ENCODE measurements at places on chromosomes 13 and 19.

GRCh38 chr13:77859450-77859849 lies 59.2 kb downstream of the EDNRB start:
- H3K27ac ChIP-seq, result no peak overlapping the region
- DNase-seq, result no peak
- H3K4me3 ChIP-seq, result no peak overlapping the region

- H3K4me3 ChIP-seq, result peak overlapping the region; percentile 84
- peak overlapping the region; percentile 83 for H3K27ac ChIP-seq
- peaks cover 4% of the 10 kb centered on the region for H3K36me3 ChIP-seq
These were observed 3.8 kb upstream of the RPL36 start for GRCh38 chr19:5686326-5686646.

- DNase-seq, result no peak
- H3K27me3 ChIP-seq, result no peaks in the 10 kb centered on the region
- H3K4me1 ChIP-seq, result no peaks in the 10 kb centered on the region
- H3K27ac ChIP-seq, result no peak overlapping the region
- H3K4me3 ChIP-seq, result no peak overlapping the region
These were observed 6.5 kb downstream of the LGALS7B start for GRCh38 chr19:38795549-38795948.

GRCh38 chr13:61277586-61278276 lies 137.9 kb downstream of the PCDH20 start:
- DNase-seq, result no peak
- no peak overlapping the region for H3K27ac ChIP-seq
- H3K4me3 ChIP-seq, result no peak overlapping the region
- H3K27me3 ChIP-seq, result no peaks in the 10 kb centered on the region

GRCh38 chr13:35791184-35791851 lies 314.8 kb upstream of the MAB21L1 start:
- H3K27me3 ChIP-seq, result peaks cover 2% of the 10 kb centered on the region
- DNase-seq, result no peak

DNA sequence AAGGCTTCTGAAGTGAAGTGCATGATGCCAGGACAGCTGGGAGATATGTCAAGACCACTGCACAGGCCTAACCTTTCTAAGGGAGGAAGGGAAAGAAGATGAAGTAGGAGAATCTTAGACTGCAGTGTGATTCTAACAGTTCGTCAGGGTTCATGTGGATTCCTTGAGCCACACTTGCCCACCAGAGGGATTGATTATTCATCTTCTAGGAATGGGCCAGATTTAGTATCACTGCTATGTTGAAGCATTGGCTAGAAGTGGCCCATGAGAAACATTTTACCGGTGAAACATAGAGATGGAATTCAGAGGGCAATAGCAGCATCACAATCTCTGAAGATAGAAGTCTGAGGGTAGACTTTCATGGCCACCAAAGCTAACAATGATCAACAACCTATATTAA lies 550.8 kb upstream of the SLITRK1 start:
- no peaks in the 10 kb centered on the region for H3K4me1 ChIP-seq
- H3K27me3 ChIP-seq, result no peaks in the 10 kb centered on the region
- no peak for DNase-seq
- no peak overlapping the region for H3K4me3 ChIP-seq
- H3K36me3 ChIP-seq, result no peaks in the 10 kb centered on the region
- H3K27ac ChIP-seq, result no peak overlapping the region

DNA sequence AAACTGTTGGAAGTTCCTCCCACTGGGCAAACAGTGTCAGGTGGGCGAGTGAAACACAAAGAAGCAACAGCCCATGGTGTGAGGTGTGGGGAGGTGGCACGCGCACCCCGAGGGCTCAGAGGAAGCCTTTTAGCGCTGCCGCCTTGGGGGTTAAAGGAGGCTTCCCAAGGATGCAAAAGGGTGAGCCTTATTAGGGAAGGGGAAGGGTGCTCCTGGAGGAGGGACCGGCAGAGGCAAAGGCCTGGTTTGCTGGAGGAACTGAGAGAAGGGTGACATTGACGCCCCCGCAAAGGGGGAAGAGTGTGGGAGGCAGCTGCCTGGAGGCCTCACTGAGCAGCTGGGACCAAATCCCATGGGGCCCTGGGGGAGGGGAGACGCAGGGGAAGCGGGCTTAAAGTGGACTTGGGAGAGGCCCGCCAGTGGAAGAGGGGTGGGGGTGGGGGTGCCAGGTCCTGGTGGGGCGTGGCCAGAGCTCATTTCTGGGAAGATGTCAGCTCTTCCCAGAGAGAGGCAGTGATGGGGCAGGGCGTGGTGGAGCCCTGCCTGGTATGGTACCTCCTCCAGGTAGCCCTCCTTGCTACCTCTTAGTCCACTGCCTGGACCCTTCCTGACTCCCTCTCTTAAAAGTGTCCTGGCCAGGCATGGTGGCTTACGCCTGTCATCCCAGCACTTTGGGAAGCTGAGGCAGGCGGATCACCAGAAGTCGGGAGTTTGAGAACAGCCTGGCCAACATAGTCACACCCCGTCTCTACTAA lies 12.0 kb upstream of the FCHO1 start:
- no peaks in the 10 kb centered on the region for H3K27me3 ChIP-seq
- H3K4me3 ChIP-seq, result peak overlapping the region; percentile 55
- H3K27ac ChIP-seq, result peak overlapping the region; percentile 73
- peaks cover 5% of the 10 kb centered on the region for H3K36me3 ChIP-seq
- peaks cover 22% of the 10 kb centered on the region for H3K4me1 ChIP-seq
- peak; percentile 49 for DNase-seq

GRCh38 chr13:81275666-81276258 lies 934.8 kb upstream of the SPRY2 start:
- no peaks in the 10 kb centered on the region for H3K27me3 ChIP-seq
- H3K4me1 ChIP-seq, result no peaks in the 10 kb centered on the region
- H3K27ac ChIP-seq, result no peak overlapping the region
- H3K4me3 ChIP-seq, result no peak overlapping the region

- H3K27ac ChIP-seq, result no peak overlapping the region
- H3K4me1 ChIP-seq, result peaks cover 11% of the 10 kb centered on the region
- DNase-seq, result no peak
- H3K27me3 ChIP-seq, result no peaks in the 10 kb centered on the region
These were observed 3.9 kb upstream of the B9D2 start for GRCh38 chr19:41367848-41368301.

DNA sequence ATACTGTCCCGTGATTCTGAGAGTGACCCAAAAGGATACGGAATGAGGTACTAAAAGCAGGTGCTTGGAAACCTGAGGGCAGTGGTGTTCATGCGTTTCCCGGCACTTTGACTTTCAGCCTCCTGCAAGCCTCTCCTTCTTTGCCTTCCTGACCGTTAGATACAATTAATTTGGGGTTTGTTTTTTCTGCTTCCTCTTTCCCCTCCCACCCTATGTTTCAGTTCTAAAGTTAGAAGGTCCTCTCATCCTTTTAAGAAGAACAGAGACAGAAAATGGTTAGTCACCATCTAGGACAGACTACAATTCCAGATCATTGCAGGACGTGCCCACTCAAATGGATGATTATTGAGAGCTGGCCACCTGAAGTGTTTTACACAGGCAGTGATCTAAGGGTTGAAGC lies 1.8 kb upstream of the LILRB4 start:
- no peaks in the 10 kb centered on the region for H3K36me3 ChIP-seq
- no peak overlapping the region for H3K4me3 ChIP-seq
- peaks cover 18% of the 10 kb centered on the region for H3K4me1 ChIP-seq
- H3K27ac ChIP-seq, result no peak overlapping the region
- no peak for DNase-seq

- peak; percentile 37 for DNase-seq
- no peaks in the 10 kb centered on the region for H3K27me3 ChIP-seq
- peaks cover 27% of the 10 kb centered on the region for H3K36me3 ChIP-seq
- H3K4me1 ChIP-seq, result peaks cover 11% of the 10 kb centered on the region
These were observed 33.4 kb downstream of the IPO5 start for GRCh38 chr13:97986835-97987234.

GRCh38 chr19:3450796-3451411 lies 29.4 kb downstream of the SMIM24 start:
- H3K4me3 ChIP-seq, result no peak overlapping the region
- no peak overlapping the region for H3K27ac ChIP-seq
- DNase-seq, result no peak
- H3K27me3 ChIP-seq, result no peaks in the 10 kb centered on the region
- peaks cover 2% of the 10 kb centered on the region for H3K4me1 ChIP-seq

DNA sequence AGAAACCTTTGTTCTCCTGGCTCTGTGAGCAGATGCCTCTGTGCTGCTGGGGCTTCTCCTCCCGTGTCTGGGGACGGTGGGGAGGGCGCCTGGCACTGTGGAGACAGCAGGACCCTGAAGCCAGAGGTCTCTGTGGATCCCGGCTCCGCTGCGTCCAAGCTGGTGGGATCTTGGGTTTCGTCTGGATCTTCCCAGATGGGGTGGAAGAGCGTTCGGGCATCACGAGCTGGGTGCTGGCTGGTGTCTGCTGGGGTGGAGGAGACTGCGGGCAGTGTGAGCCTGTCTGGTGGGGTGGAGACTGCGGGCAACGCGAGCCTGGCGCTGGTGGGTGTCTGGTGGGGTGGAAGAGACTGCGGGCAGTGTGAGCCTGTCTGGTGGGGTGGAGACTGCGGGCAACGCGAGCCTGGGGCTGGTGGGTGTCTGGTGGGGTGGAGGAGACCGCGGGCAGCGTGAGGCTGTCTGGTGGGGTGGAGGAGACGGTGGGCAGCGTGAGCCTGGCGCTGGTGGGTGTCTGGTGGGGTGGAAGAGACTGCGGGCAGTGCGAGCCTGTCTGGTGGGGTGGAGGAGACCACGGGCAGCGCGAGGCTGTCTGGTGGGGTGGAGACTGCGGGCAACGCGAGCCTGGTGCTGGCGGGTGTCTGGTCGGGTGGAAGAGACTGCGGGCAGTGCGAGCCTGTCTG lies 5.6 kb downstream of the TEX29 start:
- no peaks in the 10 kb centered on the region for H3K27me3 ChIP-seq
- H3K4me3 ChIP-seq, result no peak overlapping the region
- H3K36me3 ChIP-seq, result no peaks in the 10 kb centered on the region
- no peak for DNase-seq

GRCh38 chr19:17090583-17090982 lies 15.0 kb downstream of the MYO9B start:
- peaks cover 18% of the 10 kb centered on the region for H3K36me3 ChIP-seq
- peak overlapping the region; percentile 92 for H3K27ac ChIP-seq
- H3K4me3 ChIP-seq, result peak overlapping the region; percentile 51
- peaks cover 46% of the 10 kb centered on the region for H3K4me1 ChIP-seq
- peak; percentile 45 for DNase-seq

DNA sequence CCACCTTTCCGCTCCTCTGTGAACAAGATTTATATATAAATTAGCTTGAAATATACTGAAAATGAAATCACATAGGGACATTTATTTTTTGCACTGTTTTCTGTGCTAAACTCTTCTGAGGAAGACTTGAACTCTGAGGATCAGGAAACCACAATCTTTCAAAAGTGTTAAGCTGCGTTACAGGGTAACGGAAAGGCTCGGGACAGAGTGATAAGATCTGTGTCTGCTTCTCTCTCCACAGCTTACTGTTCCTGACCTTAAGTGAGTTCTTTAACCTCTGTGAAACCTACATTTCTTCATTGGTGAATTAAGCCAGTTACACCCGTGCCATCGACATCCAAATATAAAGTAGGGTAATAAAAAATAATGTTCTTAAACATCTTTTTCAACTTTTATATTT lies 38.9 kb downstream of the DACH1 start:
- no peak for DNase-seq
- no peak overlapping the region for H3K4me3 ChIP-seq
